GM23248 (cell line): ENCODE measurements at places on chromosomes 11 and 22.

- H3K36me3 ChIP-seq = no peaks in the 10 kb centered on the region
- H3K27ac ChIP-seq = no peak overlapping the region
- no peak for DNase-seq
- H3K27me3 ChIP-seq = no peaks in the 10 kb centered on the region
- no peak overlapping the region for H3K4me3 ChIP-seq
These were observed 268.2 kb downstream of the FAM181B start for GRCh38 chr11:82465481-82465880.

- no peaks in the 10 kb centered on the region for H3K27me3 ChIP-seq
- H3K36me3 ChIP-seq = no peaks in the 10 kb centered on the region
- peak within 1 kb of the TSS; percentile 88 for H3K27ac ChIP-seq
These were observed at the start of gene POGLUT3 for GRCh38 chr11:108498046-108498815. POGLUT3 (minus strand) TSS chr11:108498384; CDS start chr11:108498366, 18 bp downstream.

- peak; percentile 49 for DNase-seq
- peaks cover 44% of the 10 kb centered on the region for H3K4me1 ChIP-seq
- H3K27ac ChIP-seq = no peak overlapping the region
- H3K27me3 ChIP-seq = no peaks in the 10 kb centered on the region
These were observed 226.2 kb upstream of the BLID start for GRCh38 chr11:122342089-122342744.

- H3K4me3 ChIP-seq = no peak overlapping the region
- no peak for DNase-seq
- no peaks in the 10 kb centered on the region for H3K27me3 ChIP-seq
- H3K4me1 ChIP-seq = peaks cover 3% of the 10 kb centered on the region; the same call in 1 of the 2 replicates
- H3K36me3 ChIP-seq = peaks cover 10% of the 10 kb centered on the region; the same call in 1 of the 2 replicates
These were observed 52.8 kb upstream of the GRK3 start for GRCh38 chr22:25511725-25512124.

- H3K27ac ChIP-seq = no peak within 1 kb of the TSS
- DNase-seq = no peak
- H3K27me3 ChIP-seq = no peaks in the 10 kb centered on the region; the same call in 1 of the 2 replicates
- H3K36me3 ChIP-seq = no peaks in the 10 kb centered on the region
- no peaks in the 10 kb centered on the region for H3K4me1 ChIP-seq
These were observed 34.0 kb upstream of the OR5P2 start for GRCh38 chr11:7830740-7831139.
